Memory B cell (primary cell): ENCODE measurements at places on chromosomes 16 and 17.

GRCh38 chr16:30458561-30459394 is 13.1 kb upstream of the SEPHS2 start:
- peak overlapping the region; percentile 88 for H3K27ac ChIP-seq
- H3K4me3 ChIP-seq: peak overlapping the region; percentile 37
- H3K4me1 ChIP-seq: peaks cover 20% of the 10 kb centered on the region
- H3K27me3 ChIP-seq: no peaks in the 10 kb centered on the region
- DNase-seq: peak; percentile 48
- H3K36me3 ChIP-seq: no peaks in the 10 kb centered on the region

DNA sequence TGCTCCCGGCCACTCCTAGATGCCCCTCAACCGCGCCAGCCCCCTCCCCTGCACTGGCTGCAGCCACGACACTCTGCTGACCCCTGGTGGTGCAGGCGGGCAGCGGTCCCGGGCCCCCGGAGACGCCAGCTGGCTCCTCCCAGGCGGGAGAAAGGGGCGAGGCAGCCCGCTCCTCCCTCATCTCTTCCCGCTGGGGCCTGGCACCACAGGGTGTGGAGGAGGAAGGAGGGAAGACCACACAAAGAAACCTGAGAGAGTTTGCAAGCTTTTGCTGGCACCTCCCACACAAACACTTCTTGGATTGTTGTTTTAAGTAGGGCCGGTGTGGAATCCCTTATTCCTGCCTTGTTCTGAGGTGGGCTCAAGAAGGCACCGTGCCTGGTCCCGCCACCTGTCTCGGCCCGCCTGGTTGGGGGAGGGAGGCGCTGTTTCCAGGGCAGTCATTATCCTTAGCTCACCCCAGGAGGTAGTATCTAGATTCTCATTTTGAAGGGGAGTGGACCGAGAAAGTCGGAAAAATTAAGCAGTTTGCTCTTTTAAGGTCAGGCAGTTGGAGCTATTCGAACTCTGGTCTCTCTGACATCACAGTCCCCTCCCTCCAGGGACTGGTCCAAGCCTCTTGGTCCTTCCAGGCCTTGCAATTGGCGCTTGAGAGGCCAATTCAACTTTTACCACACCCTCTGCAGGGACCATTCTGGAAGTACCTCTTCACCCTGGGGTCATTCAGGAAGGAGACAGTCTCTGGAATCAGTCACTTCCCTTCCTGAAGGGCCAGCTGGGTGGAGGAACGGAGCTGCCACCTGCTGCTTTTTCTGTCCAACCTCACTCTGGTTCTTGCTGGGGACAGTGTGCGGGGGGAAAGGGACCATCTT is 959 bp upstream of the ANKRD13B start:
- DNase-seq: peak; percentile 78
- peak overlapping the region; percentile 91 for H3K4me3 ChIP-seq
- no peak overlapping the region for H3K27ac ChIP-seq
- peaks cover 40% of the 10 kb centered on the region for H3K4me1 ChIP-seq
- no peaks in the 10 kb centered on the region for H3K36me3 ChIP-seq

DNA sequence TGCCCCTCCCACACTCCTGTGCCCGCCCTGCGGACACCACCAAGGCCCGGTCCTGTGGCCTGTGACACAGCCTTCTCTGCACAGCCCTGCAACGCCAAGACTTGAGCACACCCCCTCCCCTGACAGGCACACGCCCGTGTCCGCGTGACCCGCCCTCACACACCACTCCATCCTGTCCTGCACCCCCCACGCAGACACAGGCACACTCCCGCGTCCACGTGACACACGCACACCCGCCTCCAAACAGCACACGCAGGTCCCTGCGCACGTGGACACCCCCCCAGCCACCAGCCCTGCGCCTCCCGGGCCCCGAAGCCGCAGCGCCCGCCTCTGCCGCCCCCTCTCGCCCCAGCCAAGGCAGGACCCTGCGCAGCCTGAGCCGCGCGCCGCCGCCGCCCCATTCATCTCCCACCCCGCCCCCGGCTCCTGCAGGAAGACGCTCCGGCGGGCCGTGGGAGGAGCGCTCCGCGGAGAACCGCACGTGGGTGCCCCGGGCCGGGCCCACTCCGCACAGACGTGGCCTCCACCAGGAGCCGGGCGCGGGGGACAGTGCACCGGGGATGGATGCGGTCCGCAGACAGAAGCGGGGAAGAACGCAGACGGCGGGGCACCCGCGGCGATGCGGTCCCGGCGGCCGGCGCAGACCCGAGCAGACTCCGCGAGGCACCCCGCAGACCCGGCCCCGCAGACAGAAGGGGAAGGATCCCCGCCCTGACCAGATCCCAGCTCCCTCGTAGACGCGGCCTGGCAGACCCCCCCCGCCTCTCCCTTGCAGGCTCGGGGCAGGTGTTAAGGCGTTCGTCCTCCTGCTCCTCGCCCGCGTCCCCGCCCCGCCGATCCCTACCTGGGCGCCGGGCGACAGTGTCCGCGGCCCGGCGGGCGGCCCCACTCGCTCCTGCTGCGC is 506 bp downstream of the CAMKK1 start:
- peaks cover 36% of the 10 kb centered on the region for H3K4me1 ChIP-seq
- H3K27ac ChIP-seq: peak overlapping the region; percentile 76
- peak overlapping the region; percentile 73 for H3K4me3 ChIP-seq
- DNase-seq: peak; percentile 71

DNA sequence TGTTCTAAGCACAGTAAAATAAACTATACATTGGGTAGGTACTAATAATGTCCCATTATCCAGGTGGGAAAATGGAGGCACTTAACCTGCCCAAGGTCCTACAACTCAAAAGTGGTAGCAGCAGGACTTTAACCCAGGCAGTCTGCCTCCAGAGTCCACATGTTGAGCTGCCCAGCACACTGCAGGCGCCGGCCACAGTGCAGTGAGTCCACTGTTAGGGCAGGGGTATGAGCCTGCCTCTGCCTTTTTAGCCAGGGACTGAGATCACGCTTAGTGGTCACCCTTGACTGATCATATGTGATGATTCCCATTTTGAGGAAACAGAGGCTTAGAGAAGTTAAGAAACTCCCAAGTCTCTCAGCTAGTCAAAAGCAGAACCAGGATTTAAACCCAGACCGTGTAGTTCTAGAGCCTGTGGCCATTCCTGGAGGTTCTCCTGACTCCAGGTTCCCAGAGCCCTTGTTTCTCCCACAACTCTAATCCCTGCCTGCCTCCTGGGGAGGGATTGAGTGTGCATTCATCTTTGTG is 8.4 kb downstream of the CES1 start:
- H3K27ac ChIP-seq: no peak overlapping the region
- peaks cover 2% of the 10 kb centered on the region for H3K36me3 ChIP-seq

DNA sequence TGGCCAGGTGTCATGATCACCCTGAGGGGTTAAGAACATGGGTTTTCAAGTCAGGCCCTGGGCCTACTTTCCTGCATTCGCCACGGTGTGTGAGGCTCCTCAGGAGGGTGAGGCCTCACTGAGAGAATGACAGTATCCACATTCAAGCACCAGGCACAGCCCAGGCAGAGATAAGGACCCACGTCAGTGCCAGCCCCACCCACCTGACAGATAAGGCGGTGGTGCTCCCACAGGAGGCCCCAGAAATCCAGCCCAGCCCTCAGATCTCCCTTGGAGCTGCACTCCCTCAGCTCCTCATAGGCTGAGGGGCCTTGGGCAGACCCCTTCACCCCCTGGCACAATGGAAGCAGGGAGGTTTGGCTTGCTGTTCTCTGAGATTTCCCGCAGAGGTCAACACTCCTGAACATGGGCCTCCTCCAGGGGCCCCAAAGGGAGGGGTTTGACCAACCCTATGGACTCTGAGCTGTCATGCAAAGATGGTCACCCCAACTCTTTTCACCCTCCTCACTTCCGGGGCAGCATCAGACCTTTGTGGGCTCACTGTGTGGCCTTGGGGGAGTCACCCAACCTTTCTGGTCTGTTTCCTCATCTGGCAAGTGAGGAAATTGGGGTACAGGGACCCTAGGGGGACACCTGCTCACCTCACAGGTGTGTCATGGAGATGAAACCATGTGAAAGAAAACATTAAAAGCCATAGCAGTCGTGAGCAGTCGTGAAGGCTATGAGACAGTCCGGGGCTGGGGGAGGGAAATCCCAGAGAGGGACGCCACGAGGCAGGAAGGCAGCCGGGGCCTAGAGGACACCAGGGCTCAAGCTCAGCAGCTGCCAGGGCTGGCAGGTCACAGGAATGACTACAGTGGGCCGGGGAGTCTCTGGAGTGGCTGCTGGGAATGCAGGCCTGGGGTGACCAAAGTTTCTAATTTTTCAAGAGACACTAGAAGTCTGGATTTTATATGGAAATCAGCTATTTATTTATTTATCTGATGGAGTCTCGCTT is 15.4 kb downstream of the PLLP start:
- no peak overlapping the region for H3K27ac ChIP-seq
- no peak for DNase-seq
- H3K4me1 ChIP-seq: peaks cover 3% of the 10 kb centered on the region
- H3K36me3 ChIP-seq: no peaks in the 10 kb centered on the region
- no peaks in the 10 kb centered on the region for H3K27me3 ChIP-seq
- H3K4me3 ChIP-seq: no peak overlapping the region

DNA sequence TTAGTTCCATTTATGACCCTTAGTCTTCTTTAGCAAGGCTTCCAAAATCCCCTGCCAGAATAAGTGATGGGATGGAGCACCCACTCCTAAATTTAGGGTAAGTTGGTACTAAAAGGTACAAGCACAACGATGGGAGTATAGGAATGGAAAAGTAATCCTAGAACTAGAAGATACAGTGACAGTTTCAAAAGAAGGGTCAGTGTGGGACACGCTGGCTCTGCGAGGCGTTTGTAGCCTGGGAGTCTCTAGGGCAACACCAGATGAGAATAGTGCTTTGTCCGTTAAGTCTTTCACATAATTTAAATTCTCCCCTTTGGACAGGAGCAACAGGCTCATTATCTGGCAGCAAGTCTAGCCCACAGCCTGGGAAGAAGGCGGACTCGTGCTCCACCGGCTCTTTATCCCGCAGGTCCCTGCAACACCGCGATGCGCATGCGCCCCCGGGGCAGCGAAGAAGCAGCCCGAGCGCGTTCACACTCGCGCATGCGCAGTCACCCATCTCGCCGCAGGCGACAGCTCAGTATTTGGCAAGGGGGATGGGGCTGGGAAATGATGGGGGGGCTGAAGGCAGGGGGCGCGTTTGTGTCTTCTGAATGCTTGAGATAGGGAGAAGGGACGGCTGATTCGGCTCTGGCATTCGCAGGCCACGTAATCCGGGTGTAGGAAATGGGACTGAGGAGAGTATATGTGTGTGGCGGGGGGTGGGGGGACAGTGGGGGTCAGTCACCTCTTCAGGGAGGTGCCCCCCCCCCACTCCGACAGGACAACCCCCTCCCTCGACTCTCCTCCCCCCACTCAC is 564 bp downstream of the SPOP start:
- no peaks in the 10 kb centered on the region for H3K27me3 ChIP-seq
- H3K27ac ChIP-seq: peak overlapping the region; percentile 98
- H3K4me1 ChIP-seq: peaks cover 37% of the 10 kb centered on the region

- no peak overlapping the region for H3K27ac ChIP-seq
- DNase-seq: no peak
- peaks cover 6% of the 10 kb centered on the region for H3K27me3 ChIP-seq
Observed at GRCh38 chr16:15777533-15778203, 79.2 kb downstream of the MYH11 start.

GRCh38 chr17:51706093-51706492 is 445.7 kb downstream of the UTP18 start:
- H3K4me1 ChIP-seq: no peaks in the 10 kb centered on the region
- H3K36me3 ChIP-seq: no peaks in the 10 kb centered on the region
- no peak for DNase-seq
- H3K27me3 ChIP-seq: peaks cover 3% of the 10 kb centered on the region
- no peak overlapping the region for H3K4me3 ChIP-seq
- H3K27ac ChIP-seq: no peak overlapping the region
